ENCODE measurements at places on chromosomes 7 and 10.

DNA sequence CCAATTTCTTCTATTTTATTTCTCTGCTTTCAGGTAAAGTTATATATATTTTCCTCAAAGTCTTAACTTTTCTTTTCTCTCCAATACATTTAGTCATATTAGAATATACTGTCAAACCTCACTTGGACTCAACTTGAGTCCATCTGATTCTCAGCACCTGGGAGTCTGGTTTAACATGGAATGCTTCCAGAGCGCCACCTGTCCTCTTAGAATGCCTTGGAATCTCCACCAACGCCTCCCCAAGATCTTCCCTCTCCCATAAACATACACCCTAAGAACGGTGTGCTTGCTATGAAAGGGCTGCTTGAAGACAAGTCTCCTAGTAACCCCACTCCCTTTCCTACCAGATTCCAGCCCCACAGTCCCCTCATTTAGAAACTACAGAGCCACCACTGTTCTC is 229.1 kb upstream of the MKLN1 start:
- DNase-seq = no peak

DNA sequence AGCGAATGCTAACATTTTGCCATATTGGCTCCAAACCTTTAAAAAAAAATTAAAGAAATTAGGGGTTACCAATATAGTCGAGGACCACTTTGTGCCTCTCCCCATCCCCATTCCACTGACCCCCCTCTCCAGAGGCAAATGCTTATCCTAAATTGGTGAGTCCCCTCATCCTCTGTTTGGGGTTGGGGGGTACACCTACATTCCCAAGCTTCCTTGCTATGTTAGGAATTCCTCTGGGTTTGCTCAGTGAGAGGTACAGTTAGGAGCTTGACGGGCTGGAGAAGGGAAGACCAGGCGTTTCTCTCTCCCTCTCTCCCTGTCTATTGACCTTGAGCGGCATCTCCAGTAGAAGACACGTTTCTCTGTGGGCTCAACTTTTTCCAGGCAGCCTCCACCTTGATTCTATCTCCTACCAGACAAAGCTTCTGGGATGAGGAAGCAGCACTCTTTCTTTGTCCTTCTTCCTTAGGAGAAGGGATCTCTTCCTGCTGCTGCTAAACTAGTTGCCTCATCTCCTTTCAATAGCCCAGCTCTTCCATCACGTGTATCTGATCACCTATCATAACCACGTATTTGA is 6.6 kb upstream of the AKR1B15 start:
- DNase-seq = no peak

GRCh38 chr10:128764190-128764589 is 638.0 kb upstream of the MKI67 start:
- no peak for DNase-seq

DNA sequence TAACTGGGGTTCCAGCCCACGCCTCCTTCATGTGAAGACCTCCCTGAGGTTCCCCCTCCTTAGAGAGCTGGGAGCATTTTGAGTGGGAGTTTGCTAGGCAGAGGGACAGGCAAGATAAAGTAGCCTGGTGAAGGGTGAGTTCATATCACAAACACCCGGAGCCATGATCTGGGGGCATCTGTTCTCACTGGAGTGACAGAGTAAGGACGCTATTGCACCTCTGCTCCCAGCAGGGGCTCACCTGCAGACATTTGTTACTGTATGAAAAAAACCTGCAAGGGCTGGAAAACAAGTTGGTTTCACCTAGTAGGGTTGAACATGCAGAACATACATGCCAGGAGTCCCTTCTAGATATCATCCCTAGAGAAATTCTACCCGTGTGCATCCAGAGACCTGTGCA is 88.4 kb downstream of the CARD11 start:
- DNase-seq = no peak

DNA sequence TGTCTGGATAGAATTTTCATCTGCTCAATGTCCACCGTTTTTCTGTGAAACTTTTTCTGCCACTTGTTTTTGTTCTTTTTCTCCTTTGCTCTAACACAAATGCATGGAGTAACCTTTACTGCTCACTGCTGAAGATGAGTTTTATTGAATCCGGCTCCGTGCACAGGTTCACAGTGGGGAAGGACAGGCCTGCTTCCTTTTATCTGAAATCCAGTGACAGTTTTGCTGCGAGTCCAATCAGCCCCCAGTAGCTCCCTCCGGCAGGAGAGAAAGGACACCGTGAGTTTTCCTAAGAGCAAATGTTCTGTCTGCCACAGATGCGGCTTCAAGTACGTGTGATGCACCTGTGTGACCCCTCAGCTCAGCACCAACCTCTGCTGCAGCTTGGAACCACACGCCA is 246.8 kb downstream of the MAD1L1 start:
- no peak for DNase-seq

DNA sequence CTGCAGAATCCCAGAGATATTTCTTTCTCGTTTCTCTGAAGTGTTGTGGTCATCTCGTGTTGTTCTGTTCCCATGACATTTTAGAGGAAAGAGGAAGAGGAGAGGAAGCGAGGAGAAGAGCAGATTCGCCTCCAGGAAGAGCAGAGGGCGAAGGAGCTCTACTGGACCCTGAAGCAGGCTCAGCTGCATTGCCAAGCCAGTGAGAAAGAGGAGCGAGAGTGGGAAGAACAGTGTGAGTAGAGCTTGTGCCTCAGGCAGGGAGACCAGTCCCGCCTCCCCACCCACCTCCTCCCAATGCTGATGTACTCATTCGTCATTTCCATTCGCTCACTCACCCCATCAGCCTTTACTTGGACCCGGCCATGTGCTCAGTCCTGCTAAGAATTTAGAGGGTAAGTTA is 50.8 kb downstream of the SH2D4B start:
- no peak for DNase-seq

- peak; percentile 1 for DNase-seq
Observed at GRCh38 chr7:86814661-86815379, 171.1 kb downstream of the GRM3 start.

Data from fibroblast of upper back skin (primary cell).